ENCODE measurements at places on chromosomes 12 and 14.

GRCh38 chr12:66141299-66141698, 10.7 kb upstream of the LLPH start:
- no peak for DNase-seq

GRCh38 chr14:92937051-92937937, 14.3 kb downstream of the CHGA start:
- DNase-seq = no peak

- no peak for DNase-seq
Observed at GRCh38 chr12:30197392-30198057, 413.8 kb upstream of the TMTC1 start.

DNA sequence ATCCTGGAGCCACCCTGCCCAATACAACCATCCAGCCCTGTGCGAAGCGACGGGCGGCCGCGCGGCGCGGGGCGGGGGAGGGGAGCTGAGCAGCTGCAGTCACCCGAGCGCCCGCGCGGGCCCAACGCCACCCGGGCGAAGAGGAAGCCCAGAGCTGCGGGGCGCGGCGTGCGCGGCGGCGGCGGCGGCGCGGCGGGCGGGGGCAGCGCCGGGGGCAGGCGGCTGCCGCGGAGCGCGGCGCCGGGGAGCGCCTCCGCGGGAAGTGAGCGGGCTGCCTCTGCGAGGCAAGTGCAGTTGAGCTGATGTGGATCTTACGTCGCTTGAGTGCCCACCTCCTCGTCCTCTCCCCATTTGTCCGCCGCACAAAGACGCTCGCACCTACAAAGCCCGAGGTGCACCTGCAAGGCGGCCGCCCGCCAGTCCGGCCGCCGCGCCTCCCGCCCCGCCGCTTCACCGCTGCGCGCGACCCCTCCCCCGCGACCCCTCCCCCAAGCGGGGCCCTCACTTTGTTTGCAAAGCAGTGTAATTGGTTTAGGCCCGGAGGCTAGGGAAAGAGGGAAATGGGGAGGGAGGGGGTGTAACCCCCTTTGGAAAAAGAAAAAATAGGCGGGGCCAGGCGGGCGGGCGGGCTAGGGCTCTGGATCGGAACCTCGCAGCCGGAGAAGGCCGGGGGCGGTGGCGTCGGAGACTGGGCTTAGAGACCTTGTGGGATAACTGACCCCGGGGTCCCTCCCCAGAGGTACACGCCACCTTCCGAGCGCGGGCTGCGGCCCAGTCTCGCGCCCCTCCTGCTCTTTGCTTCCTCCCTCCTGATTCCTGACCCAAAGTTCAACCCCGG, at the start of the genes FOXA1 and TTC6:
FOXA1 (minus strand) TSS at position 279 of the 838 bp plus-strand sequence; CDS start at position 2, 277 bp downstream.
TTC6 (plus strand) TSS at position 659 of the 838 bp plus-strand sequence. CDS start 26,436 bp downstream, outside the sequence.
- DNase-seq = no peak

DNA sequence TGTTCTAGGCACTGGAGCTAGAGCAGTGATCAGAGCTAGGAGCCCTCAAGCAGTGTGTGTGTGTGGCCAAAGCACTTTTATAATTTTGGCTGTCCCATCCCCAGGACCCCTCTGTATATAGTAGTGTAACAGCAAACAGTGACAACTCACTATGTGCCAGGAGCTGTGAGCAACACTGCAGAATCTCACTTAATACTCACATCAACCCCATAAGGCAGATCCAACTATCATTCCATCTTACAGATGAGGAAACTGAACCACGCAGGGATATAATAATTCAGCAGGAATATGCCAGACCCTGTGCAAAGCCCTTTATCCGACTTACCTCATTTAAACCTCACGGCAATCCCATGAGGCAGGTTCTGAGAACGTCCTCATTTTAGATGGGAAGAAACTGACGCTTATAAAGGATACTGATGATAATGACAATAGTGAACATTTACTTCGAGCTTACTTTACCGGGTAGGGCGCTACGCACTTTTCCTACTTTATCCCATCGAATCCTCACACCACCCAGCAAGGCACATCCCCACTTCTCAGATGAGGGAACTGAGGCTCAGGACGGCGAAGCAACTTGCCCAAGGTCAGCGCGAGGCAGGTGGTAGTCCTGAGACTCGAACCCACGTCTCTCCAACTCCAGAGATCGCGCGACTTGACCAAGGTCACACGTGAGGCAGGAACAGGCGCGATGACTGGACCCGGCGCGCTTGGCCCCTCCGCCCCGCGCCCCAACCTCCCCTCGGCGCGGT, 687 bp downstream of the RAB35 start:
- no peak for DNase-seq

DNA sequence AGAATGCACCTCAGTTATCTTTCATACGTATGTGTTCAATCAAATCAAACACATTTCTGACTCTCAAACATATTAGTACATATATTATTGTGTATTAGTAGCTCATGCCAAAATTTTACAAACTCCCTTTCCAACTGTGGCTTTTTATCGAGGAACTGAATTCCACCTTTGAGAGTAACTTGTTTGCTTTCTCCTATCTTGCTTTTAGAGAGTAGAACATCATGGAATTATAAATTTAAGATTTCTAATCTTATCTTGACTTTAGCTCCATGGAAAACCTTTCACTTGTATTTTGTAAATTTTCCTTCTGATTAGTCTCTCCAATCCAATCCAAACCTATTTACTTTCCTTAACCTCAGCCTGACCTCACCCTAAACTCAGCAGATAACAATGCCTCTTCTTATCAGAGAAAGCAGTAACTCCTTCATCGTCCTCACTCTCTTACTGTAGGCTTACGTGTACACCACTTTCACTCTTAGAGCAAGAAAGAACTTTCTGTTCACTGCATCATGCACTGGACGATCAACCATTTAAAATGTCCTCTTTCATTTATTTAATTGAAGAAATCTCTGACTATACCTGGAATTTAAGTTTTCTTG, 164.5 kb downstream of the TMTC3 start:
- no peak for DNase-seq

DNA sequence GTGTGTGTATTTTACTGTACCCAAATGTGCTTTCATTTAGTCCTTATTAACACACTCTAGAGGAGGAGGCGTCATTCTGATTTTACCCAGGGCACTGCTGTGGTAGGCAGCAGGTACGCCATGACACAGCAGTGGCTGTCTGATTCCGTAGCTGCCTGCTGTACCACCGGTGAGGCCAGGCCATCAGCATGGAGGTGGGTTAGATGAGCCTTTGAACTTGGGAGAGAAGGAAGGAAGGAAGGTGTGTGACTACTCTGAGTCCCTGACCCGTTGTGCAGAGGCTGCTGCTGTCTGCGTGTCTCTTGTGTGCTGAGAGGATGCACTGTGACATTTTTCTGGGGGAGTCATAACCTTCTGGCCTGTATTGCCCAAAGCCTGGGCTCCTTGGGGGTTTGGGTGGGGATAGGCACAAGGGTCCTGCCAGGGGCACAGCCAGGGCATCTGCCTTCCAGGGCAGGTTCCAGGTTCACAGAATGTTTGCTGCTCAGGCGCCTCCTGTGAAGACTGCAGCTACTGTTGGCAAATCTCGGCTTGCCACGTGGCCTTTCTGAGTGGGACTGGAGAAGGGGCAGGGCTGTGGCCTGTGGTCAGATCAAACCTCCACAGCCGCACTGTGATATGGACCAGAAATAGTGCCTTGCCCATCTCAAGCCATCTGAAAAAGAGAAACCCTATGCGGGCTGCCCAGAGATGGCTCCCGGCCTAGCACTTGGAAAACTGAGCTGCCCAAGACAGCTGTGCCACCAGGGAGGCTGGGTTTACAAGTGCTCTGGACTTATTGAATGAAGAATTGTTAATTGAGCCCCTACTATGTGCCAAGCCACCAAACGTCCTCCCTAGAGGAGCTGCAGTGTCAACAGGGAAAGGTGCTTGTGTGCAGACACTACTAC, 47.1 kb downstream of the MLXIP start:
- DNase-seq = no peak

GRCh38 chr14:102140750-102141145, 1.1 kb downstream of the WDR20 start:
- no peak for DNase-seq

GRCh38 chr12:131857908-131858850, 30.0 kb downstream of the MMP17 start:
- no peak for DNase-seq

DNA sequence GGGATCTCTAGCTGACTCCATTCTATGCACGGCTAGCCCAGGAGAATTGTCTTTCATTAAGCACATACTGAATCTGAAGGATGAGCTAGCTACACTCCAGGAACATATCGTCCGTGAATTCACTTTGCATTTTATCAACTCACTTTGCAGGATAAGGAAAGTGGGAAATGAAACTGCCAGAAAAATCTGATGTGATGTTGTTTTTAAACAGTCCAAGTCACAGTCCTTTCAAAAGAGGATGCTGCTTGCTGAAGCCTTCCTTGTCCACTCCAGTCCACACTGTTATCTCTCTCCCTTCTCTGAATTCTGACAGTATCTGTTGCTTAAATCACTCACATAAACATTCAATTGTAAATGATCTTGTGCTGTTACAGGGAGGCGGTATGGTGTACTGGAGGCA, 12.7 kb upstream of the TMCC3 start:
- no peak for DNase-seq

DNA sequence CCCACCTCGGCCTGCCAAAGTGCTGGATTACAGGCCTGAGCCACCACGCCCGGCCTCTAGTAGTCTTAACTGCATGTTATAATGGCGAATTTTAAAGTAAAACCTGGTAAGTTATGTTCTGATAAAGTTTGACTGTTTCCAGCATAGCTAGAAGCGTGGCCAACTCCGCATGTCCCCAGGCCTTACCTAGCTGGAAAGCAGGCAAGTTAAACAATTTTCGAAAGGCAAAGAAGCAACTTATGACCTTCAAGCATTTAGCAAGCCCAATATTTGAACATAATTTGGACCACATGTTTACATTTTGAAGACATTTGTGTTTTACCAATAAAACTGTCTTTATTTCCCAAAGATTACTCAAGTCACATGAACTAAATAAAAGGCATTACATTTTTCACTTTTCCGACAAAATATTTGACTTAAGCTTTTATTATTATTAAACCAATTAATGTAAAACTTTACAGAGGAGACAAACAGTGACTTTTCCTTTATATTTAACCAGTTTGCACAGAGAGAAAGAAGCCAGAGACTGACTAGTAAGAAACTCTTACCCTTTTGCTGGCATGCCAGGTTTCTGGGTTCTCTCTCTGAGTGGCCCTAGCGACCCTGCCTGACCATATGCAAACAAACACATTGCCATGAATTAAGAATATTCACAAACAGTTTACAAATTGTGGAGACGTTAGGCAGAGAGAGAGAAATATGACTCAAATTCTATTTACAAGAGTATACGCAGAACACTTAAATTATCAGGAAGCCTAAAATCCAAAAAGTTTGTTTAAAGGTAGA, 106.3 kb downstream of the RIN3 start:
- DNase-seq = no peak

GRCh38 chr12:100737168-100737567, 57.4 kb upstream of the ANO4 start:
- no peak for DNase-seq

DNA sequence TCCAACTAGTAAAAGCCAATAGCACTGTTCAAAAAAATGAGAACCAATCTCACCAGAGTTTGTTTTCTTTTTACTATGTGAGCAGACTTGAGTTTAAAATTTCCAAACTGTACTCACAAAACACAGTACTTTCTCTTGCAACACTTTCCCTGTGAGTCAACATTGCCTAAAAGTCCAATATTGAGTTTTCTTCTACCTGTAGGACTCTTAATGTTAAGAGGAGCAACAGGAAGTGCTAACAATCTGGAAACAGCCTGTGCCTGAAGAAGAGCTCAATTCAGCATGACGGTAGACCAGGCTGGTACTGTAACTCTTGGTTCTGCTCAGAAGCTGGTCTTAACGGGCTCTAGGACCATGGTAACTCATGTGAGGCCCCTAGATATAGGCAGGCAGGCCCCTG, 144.3 kb downstream of the MED13L start:
- no peak for DNase-seq

- no peak for DNase-seq
Observed at GRCh38 chr14:83425706-83426105, 1892.1 kb upstream of the SEL1L start.

GRCh38 chr12:26512213-26512612, 316.8 kb downstream of the SSPN start:
- no peak for DNase-seq

- DNase-seq = no peak
Observed at GRCh38 chr12:68667896-68668295, 18.9 kb upstream of the NUP107 start.

- no peak for DNase-seq
Observed at GRCh38 chr14:96204151-96205058, at the start of gene BDKRB2. Gene BDKRB2 (plus strand): TSS chr14:96204839. CDS start chr14:96237108, 32,269 bp downstream.

DNA sequence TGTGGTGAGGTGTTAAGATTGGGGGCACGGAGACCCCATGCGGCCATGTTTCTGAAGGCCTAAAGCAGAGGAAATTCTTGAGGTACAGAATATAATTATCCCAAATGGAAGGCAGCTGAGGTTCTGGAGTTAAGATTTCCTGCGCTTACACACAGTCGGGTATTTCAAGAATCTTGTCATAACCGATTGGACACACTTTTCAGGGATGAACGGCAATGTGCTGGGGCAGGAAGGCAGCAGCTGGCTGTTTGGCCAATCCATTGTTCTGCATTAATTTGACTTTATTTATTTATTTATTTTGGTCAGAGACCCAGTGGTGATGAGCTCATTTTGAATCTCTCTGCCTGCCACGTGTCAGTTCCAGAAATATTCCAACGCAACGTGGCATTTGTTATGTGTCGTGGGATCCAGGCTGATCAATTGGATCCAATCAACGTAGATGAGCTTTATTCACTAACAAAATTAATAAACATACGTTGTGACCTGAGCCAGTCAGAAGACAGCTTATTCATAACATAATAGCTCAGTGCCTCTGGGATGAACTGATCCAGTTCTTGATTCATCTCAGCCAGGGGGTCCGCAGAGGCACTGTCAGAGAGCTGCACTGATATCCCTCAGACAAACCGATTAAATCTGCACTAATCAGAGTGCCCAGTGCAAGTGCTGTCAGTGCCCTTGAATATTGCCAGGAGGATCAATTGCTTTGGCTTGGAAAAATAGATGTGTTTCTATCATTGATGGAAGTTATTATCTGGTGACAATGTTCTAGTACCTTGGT, 181.0 kb downstream of the KTN1 start:
- no peak for DNase-seq

DNA sequence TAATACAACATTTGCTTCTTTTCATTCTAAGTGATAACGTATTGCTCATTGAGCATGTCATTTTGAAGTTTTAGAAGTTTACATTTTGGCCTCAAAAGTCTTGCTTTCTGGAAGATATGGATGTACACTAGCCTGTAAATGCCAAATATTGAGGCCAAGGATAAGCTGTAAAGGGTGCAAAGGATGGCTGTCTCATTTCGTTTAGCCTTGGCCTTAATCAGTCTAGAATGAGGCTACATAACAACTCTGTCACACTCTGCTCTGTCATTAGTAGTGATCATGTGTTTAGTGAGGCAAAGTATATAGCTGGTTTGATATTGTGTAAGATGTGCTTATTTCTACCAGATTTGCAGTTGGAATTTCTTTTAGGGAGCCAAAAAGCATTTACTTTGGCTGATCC, 344.5 kb downstream of the TMTC2 start:
- DNase-seq = no peak

DNA sequence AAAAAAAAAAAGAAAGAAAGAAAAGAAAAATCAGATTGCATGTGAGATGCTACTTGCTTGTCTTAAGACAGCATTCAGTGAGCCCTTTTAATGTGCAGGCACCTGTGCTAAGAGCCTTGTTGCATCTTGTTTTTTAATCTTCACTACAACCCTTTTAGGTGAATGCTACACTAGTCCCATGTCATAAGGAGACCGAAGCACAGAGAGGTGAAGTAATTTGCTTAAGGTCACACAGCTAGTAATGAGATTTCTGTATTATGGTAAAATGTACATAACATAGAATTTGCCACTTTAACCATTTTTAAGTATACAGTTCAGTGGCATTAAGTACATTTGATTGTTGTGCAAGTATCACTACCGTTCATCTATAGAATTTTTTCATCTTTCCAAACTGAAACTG, 32.1 kb upstream of the PWP1 start:
- no peak for DNase-seq
